ENCODE measurements at places on chromosomes 3 and 15. TPM values are rescaled to one million over a fixed set of nuclear protein-coding genes. Genes with fewer than 3 reads are reported as not detected.

GPR15 gene
- total RNA-seq: not detected

C3orf49 gene
- not detected for total RNA-seq

CX3CR1 gene
- not detected for total RNA-seq

RFX7 gene
- 25.9 TPM for total RNA-seq

KIF7 gene
- 11.3 TPM for total RNA-seq

TRIM42 gene
- total RNA-seq: not detected

CEMIP gene
- total RNA-seq: not detected

FES gene
- 58.1 TPM for total RNA-seq

POLR2H gene
- 89.0 TPM for total RNA-seq

SPESP1 gene
- 3.0 TPM for total RNA-seq

ESYT3 gene
- not detected for total RNA-seq

RAB27A gene
- total RNA-seq: 30.9 TPM

CCR3 gene
- not detected for total RNA-seq

KBTBD8 gene
- total RNA-seq: 3.2 TPM

LRRC31 gene
- not detected for total RNA-seq

FOXB1 gene
- not detected for total RNA-seq

CFAP20DC gene
- 1.9 TPM for total RNA-seq

PSTPIP1 gene
- not detected for total RNA-seq

ATP13A4 gene
- total RNA-seq: not detected

POLQ gene
- 10.8 TPM for total RNA-seq

ZBED2 gene
- not detected for total RNA-seq

ANP32A gene
- total RNA-seq: 169 TPM

DUOXA2 gene
- not detected for total RNA-seq

RYR3 gene
- not detected for total RNA-seq

WHAMM gene
- total RNA-seq: 9.4 TPM

SHISA5 gene
- total RNA-seq: 205 TPM

PLXNB1 gene
- total RNA-seq: 43.1 TPM

PRSS50 gene
- total RNA-seq: not detected

ASB14 gene
- not detected for total RNA-seq

STAB1 gene
- 340 TPM for total RNA-seq

TRPM1 gene
- total RNA-seq: not detected

TUBGCP4 gene
- 19.4 TPM for total RNA-seq
